CD8-positive, alpha-beta memory T cell (primary cell): ENCODE measurements at places on chromosomes 5 and 9. TPM values are rescaled to one million over a fixed set of nuclear protein-coding genes. Genes with fewer than 3 reads are reported as not detected.

The TUSC1 gene
- not detected for total RNA-seq

DNA sequence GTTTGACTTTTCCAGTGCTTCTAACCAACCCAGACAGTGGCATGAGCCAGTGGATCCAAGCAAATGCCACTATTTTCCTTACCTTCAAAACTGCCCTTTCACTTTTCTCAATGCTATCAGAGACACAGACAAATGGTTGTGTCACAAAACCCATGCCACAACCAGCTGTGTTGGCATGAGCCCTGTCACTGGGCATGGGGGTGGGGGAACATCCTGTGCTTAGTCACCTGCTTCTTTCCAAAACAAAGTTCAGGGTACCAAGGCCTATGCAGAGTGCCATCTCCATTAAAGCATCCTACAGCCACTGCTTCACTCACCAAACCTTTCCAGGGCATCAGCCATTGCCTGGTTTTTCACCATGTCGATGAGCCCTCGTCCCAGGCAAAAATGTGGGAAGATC is 30.1 kb downstream of the NIPSNAP3B start:
- no peak for DNase-seq

- no peak for DNase-seq
Observed at GRCh38 chr9:89862316-89862715, 257.5 kb downstream of the GADD45G start.

DNA sequence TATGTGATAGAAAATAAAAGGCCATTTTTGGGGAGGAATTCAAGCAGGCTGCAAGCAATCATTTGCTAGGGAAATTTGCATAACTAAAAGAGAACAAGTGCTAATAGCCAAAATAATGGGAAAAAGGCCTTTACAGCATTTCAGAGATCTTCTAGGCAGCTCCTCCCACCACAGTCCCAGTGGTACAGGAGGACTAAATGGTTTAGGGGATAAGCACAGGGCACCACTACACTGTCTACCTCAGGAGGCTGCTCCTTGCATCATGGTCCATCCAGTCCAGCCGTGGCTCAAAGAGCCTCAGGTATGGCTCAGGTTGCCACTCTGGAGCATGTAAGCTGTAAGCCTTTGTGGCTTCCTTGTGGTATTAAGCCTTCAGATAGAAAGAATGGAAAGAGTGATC is 485.6 kb downstream of the PDE4D start:
- no peak for DNase-seq

DNA sequence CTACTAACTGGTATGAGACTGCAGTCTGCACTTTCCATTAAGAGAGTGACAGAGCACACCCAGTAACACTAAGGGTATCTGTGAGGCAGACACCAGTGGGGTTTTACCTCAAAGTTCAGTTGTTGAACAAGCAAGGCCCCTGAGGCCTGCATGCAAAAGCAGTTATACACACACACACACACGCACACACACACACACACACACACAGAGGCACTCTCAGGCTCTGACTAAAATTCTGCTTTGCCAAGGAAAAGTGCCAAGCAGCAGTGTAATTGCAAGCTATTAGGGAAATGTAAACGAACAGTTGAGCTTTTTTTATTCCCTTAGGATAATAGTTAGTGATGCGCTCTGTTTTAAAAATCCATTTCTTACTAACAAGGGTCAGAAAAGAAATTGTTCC is 377.1 kb downstream of the SPOCK1 start:
- DNase-seq, result no peak

- DNase-seq, result no peak
Observed at GRCh38 chr9:94703488-94704140, 22.9 kb upstream of the AOPEP start.

The SPOCK1 gene
- not detected for total RNA-seq

The MAMDC2 gene
- not detected for total RNA-seq

- no peak for DNase-seq
Observed at GRCh38 chr5:62779010-62779422, 200.4 kb downstream of the LRRC70 start.

The ZBTB43 gene
- total RNA-seq, result 22.8 TPM

The SPINK6 gene
- total RNA-seq, result not detected

The PCDHA11 gene
- not detected for total RNA-seq

GRCh38 chr5:1460054-1460682 is 14.9 kb upstream of the SLC6A3 start:
- no peak for DNase-seq

The BAAT gene
- not detected for total RNA-seq

DNA sequence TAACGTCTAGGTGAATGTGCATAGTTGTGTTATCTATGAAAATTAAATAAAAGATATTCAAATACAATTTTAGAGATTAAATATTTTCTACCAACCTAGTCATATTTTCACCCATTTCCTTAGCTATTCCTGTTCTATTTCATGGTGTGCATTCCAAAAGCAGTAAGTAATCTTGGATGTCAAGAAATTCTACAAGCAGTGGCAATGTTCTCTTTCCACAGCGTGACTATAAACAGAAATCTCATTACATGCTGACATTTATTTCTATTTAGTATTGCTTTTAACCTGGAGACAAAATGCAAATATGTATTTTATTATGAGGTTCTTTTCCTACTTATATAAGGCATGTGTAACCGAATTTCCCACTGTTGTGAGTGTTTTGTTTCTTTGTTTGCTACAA is 510.0 kb downstream of the ACTL7B start:
- DNase-seq, result no peak

- no peak for DNase-seq
Observed at GRCh38 chr9:88319936-88320747, 68.1 kb upstream of the SPIN1 start.

GRCh38 chr9:124480621-124480981 is 26.6 kb downstream of the NR5A1 start:
- no peak for DNase-seq

GRCh38 chr5:35384658-35385057 is 154.4 kb upstream of the PRLR start:
- DNase-seq, result no peak

The IFNA13 gene
- not detected for total RNA-seq

- no peak for DNase-seq
Observed at GRCh38 chr9:123495731-123496130, 139.7 kb downstream of the CRB2 start.

- no peak for DNase-seq
Observed at GRCh38 chr5:129465776-129466344, 5.8 kb downstream of the ADAMTS19 start.

DNA sequence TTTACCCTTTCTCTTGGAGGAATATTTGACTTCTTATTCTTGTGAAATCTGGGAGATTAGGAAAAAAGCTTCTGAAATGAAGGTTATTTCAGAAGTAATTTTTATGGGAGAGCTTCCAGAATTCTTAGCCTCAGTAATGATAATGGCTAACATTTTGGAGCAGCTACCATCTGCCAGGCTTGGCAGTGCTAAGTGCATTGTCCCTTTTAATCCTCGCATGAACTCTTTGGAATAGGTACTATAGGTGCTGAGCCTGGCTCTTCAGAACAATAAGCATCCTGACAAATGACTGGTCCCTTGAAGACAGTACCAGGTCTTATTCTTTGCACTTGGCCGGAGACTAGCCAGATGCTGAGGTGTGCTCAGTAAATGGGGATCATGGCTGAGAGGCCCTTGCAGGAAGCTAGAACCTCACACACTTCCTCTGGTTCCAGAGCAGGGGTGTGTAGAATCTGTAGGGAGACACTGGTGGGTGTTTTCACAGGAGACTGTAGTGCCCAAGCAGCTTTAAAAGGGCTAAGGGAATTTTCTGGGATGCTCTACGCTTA is 90.7 kb downstream of the RCL1 start:
- DNase-seq, result no peak

The NSG2 gene
- total RNA-seq, result not detected

The ADAMTS6 gene
- 1.2 TPM for total RNA-seq

The SEMA6A gene
- total RNA-seq, result not detected

- DNase-seq, result no peak
Observed at GRCh38 chr5:144356489-144356888, 185.8 kb downstream of the KCTD16 start.

The FAM153A gene
- total RNA-seq, result 6.7 TPM

The TLX3 gene
- total RNA-seq, result not detected

DNA sequence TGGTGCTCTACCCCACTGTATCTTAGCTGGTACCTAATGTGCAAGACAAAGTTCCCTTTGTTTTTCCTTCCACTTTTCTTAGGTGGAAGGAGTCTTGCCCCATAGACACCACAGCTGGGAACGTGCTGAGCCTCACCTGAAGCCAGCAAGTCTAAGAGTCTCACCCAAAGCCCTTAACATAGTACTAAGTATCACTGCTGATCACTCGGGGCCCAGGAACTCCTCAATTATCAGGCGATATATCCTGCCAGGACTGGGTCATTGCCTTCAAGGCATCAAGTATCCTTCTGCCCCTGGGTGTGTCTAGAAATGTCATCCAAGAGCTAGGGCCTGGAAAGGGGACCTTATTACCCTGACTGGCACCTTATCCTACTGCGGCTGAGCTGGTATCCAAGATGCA is 123.9 kb downstream of the PTPRD start:
- no peak for DNase-seq

GRCh38 chr5:38500573-38501260 is 55.7 kb downstream of the LIFR start:
- no peak for DNase-seq

DNA sequence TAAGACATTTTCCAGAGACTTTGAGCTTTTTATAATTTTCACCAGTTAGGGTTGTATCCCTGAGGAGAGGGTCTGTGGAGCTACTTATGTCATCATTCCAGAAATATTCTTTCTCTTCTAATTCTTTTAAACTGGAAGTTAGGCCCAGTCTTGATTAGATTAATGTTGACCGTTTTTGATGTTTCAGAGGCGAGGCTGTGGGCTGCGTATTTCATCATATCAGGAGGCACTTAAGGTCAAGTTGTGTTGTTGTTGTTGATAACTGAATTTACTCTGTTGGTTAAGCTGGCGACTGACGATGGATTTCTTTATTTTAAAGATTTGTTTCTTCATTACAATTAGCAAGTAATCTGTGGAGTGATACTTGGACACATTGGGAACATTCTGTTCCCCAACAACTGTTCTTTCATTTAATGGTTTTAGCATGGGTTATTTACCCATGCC is 20.1 kb downstream of the IPO11 start:
- no peak for DNase-seq

DNA sequence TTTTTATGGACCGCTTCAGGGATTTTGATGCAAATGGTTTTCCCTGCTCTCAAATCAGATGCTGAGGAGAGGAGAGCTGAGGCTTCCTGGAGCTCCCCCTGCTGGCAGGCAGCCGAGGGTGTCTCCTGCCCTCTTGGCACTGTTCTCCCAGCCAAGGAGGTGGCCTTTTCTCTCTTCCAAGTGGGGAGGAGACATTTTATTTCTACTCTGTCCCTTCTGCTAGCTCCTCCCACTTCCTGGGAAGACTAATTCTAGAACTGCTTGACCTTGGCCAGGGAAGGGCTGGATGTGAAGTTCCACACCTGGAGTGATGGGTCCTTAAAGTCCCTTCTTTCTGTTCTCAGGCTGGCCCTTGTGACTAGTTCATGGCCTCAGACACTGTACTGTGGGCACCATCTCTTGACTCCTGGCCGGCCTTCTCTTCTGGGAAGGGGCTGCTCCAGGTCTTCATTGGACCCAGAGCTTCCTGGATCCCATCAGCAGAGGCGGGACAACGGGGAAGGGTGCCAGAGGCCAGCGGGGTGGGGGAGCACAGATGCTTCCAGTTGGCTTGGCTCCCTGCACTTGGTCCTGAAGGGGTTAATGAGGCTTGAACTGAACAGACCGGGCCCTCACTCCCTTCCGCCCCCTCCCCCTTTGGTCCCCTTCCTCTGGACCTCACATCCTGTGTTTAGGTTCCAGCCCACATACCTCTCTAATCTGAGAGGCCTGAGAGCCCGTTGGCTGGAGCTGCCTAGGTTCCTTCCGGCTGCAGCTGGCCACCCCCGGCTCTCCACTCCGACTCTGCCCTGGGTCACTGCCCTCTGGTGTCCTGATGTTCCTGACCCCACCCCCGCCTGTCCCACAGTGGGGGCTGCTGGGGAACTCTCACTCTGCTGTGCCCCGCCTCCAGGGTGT is 32.1 kb downstream of the PTPA start:
- DNase-seq, result peak; percentile 52

GRCh38 chr5:150129813-150130492 is 25.7 kb downstream of the PDGFRB start:
- peak; percentile 7 for DNase-seq

GRCh38 chr9:73402081-73403028 is 250.7 kb downstream of the ANXA1 start:
- DNase-seq, result no peak

- DNase-seq, result no peak
Observed at GRCh38 chr5:115559524-115559923, 14.9 kb upstream of the FEM1C start.

GRCh38 chr9:120579139-120580050 is 572 bp downstream of the CDK5RAP2 start:
- DNase-seq, result no peak

DNA sequence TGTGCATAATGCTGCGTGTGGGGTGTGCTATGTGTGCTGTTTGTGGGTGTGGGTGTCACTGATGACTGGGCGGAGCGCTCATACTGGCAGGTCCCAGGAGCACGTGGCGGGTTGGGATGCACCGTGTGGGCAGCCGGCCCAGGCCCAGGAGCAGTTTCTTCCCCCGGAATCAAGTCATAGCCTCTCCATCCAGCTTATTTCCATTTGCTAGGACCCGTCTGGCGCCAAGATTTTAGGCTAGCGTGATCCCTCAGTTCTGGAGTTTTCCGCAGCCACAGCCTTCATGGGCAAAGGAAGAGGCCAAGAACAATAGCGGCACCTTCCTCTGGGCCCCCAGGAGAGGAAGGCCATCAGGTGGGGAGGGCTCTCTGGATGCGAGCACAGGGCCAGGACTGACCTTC is 43.3 kb upstream of the NEURL1B start:
- DNase-seq, result no peak

DNA sequence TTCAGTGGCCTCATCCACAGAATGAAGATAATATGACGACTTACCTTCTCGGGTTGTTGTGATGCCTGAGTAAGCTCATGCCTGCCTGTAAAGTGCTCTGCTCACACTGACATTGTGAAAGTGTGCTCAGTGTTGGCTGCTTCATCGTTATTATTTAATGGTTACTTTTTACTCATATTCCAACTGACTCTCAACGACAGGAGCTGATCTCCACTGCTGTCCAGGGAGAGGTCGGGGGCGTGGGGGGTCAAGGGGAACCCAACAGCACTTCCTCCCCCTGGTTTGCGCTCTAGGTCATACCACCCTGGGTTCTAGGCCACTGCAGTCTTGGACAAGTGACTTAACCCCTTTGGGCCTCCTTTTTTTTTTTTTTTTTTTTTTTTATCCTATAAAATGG is 52.9 kb upstream of the ANGPTL2 start:
- no peak for DNase-seq

GRCh38 chr9:12735665-12736064 is 39.2 kb upstream of the LURAP1L start:
- no peak for DNase-seq
